ENCODE measurements at places on chromosomes 7 and 10. TPM values are rescaled to one million over a fixed set of nuclear protein-coding genes. Genes with fewer than 3 reads are reported as not detected.

NEURL1 gene
- total RNA-seq, result 0.47 TPM

PNPLA8 gene
- total RNA-seq, result 98.6 TPM

EN2 gene
- total RNA-seq, result not detected

LHFPL3 gene
- total RNA-seq, result not detected

ZNF736 gene
- total RNA-seq, result 23.4 TPM

VSTM2A gene
- not detected for total RNA-seq

MAGI2 gene
- not detected for total RNA-seq

SRI gene
- 38.5 TPM for total RNA-seq

Data from CD8-positive, alpha-beta T cell (primary cell).